Activated naive CD4-positive, alpha-beta T cell treated with anti-CD3 and anti-CD28 coated beads for 36 hours (primary cell): ENCODE measurements at places on chromosomes 16 and 17. TPM values are rescaled to one million over a fixed set of nuclear protein-coding genes. Genes with fewer than 3 reads are reported as not detected.

Gene USP43
- total RNA-seq: 0.17 TPM

Gene KIF1C
- 30.5 TPM for total RNA-seq

Gene SEZ6
- not detected for total RNA-seq

- DNase-seq: peak; percentile 3
- no peaks in the 10 kb centered on the region for H3K36me3 ChIP-seq
- no peak overlapping the region for H3K27ac ChIP-seq
- no peaks in the 10 kb centered on the region for H3K27me3 ChIP-seq
- no peak overlapping the region for H3K4me3 ChIP-seq
These were observed 122.0 kb downstream of the METRNL start for GRCh38 chr17:83201206-83202001.

Gene CTRB2
- total RNA-seq: not detected

GRCh38 chr16:19644877-19645276 lies 73.2 kb downstream of the KNOP1 start:
- no peak overlapping the region for H3K27ac ChIP-seq
- H3K4me1 ChIP-seq: peaks cover 9% of the 10 kb centered on the region
- peaks cover 16% of the 10 kb centered on the region for H3K36me3 ChIP-seq
- H3K27me3 ChIP-seq: no peaks in the 10 kb centered on the region

GRCh38 chr17:75144816-75145512 lies 9.3 kb downstream of the JPT1 start:
- no peaks in the 10 kb centered on the region for H3K27me3 ChIP-seq
- H3K4me3 ChIP-seq: no peak overlapping the region
- peaks cover 46% of the 10 kb centered on the region for H3K36me3 ChIP-seq
- no peak overlapping the region for H3K27ac ChIP-seq

Gene GDPD1
- 2.2 TPM for total RNA-seq

Gene PRCD
- total RNA-seq: not detected

DNA sequence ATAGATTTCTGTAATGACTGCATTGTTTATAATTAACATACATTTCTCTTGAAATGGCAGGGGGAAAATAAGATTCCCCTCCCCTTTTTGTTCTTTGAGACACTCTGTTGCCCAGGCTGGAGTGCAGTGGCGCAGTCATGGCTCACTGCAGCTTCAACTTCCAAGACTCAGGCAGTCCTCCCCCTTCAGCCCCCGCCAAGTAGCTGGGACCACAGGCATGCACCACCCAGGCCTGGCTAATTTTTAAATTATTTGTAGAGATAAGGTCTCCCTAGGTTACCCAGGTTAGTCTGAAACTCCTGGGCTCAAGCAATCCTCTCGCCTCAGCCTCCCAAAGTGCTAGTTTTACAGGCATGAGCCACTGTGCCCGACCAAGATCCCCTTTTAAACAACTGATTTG lies 67.7 kb downstream of the KATNIP start:
- no peaks in the 10 kb centered on the region for H3K4me1 ChIP-seq
- no peak overlapping the region for H3K4me3 ChIP-seq
- no peak for DNase-seq

Gene KRTAP1-1
- total RNA-seq: not detected

DNA sequence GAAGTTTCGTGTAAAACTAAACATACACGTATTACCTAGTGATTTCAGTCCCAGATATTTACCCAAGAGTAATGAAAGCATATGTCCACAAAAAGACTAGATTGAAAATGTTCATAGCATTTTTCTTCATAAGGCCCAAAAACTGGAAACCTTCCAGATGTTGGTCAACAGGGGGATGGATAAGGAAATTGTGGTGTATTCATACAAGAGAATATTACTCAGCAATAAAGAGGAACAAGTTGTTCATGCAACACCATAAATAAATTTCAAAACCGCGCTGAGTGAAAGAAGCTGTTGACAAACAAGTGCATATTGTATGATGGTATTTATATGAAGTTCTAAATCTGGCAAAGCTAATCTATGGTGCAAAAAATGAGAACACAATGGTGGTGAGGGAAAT lies 54.1 kb upstream of the NFAT5 start:
- H3K4me3 ChIP-seq: no peak overlapping the region
- peaks cover 4% of the 10 kb centered on the region for H3K4me1 ChIP-seq
- H3K36me3 ChIP-seq: no peaks in the 10 kb centered on the region

- no peaks in the 10 kb centered on the region for H3K27me3 ChIP-seq
- H3K4me3 ChIP-seq: no peak overlapping the region
- no peak overlapping the region for H3K27ac ChIP-seq
These were observed 8.5 kb downstream of the ITGA3 start for GRCh38 chr17:50064253-50065001.

DNA sequence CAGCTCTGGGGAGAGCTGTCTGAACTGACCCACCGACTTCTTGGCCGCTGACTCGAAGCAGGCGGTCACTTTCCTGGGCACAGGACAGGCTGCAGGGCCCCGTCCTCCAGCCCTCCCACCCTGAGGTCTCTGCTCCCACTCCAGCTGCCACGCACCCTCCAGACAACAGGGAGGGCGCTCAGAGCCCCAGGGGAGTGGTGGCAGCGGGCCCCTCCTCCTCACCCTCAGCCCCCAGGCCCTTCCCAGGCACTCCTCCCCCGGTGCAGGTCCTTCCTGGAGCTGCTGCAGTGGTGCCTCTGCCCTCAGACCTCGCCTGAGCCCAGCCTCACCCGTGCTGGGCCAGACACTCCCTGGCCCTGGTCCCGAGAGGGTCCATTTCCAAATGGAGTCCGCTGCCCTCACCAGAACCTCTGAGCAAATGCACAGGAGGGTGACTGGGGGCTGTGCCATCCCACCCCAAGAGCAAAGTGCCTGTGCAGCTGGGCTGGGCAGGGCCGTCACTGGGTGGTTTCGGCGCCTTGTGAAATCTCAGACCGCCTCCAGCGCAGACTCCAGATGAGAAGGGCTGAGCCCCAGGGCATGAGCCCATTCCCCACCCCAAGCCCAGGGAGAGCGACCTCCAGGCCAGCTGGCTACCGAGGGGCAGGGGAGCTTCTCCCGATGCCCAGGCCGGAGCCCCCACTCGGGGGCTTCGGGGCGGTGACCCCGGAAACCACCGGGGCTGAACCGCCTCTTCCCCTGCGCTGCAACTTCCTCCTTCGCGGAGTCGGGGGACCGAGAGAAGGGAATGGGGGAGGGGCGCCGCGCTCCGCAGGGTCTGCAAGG lies 717 bp downstream of the CYBA start:
- DNase-seq: peak; percentile 41
- peaks cover 12% of the 10 kb centered on the region for H3K36me3 ChIP-seq
- no peaks in the 10 kb centered on the region for H3K27me3 ChIP-seq
- H3K4me3 ChIP-seq: peak overlapping the region; percentile 87
- peak overlapping the region; percentile 87 for H3K27ac ChIP-seq

- H3K4me3 ChIP-seq: no peak overlapping the region
- no peaks in the 10 kb centered on the region for H3K36me3 ChIP-seq
- H3K27me3 ChIP-seq: peaks cover 6% of the 10 kb centered on the region
- H3K4me1 ChIP-seq: no peaks in the 10 kb centered on the region
- no peak overlapping the region for H3K27ac ChIP-seq
These were observed 42.6 kb upstream of the GRIN2A start for GRCh38 chr16:10224850-10225249.

DNA sequence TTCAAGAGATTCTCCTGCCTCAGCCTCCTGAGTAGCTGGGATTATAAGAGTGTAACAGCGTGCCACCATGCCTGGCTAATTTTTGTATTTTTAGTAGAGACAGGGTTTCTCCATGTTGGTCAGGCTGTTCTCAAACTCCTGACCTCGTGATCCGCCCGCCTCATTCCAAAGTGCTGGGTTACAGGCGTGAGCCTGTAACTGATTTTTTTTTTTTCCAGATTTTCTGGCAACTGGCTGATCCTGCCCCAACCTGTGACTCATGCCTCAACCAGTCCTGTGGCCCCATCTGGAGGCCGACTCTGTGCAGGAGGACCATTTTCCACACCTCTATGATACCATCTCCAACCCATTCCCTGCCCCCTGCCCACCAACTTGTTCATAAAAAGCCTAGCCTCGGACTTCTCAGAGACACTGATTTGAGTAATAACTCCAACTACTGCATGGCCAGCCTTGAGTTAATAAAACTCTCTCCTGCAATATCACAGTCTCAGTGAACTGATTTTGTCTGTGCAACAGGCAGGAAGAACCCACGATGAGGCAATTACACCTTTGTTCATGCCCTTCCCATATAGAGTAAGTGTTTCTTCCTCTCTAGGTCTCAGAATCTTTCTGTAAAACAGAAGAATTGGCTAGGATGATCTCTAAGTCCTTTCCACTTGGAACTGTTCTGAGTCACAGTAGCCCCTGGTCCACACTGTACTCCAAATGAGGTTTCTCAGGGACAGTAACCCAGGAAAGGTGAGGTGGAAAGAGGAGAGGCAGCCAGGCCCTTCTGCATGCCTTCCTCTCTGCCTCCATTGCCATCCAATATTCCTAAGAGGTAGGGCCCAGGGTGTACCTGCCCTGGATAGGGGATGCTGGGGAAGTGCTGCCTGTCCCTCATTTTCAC lies 8.8 kb upstream of the CNOT1 start:
- H3K4me1 ChIP-seq: no peaks in the 10 kb centered on the region
- H3K27me3 ChIP-seq: no peaks in the 10 kb centered on the region
- no peak overlapping the region for H3K4me3 ChIP-seq
- DNase-seq: peak; percentile 14

Gene PIGL
- 42.4 TPM for total RNA-seq
